ENCODE measurements at places on chromosomes 11 and 22. TPM values are rescaled to one million over a fixed set of nuclear protein-coding genes. Genes with fewer than 3 reads are reported as not detected.

Gene SCGB1D2
- not detected for polyA plus RNA-seq

Gene LAYN
- 3.3 TPM for polyA plus RNA-seq

Gene CECR2
- 0.44 TPM for polyA plus RNA-seq

Gene KIF18A
- 0.75 TPM for polyA plus RNA-seq

- no peak for DNase-seq
Measured at GRCh38 chr11:102239448-102239847, 77.8 kb upstream of the BIRC3 start.

DNA sequence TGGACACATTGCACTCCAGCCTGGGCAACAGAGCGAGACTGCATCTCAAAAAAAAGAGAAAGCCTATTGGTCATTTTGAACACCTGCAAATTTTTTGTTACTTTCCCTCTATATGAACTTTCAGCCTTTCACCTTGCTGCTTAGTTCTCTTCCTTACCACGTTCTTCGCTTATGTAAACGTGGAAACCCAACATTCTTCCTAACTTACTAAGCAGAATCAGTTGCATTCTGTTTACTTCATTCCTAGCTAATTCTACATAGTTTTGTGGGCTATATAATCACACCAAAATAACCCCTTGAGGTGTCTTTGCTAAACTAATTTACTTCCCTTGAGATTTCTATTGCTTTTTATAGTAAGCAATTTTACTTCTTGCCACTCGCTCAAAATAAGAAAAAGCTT, 23.2 kb downstream of the MS4A4A start:
- DNase-seq, result no peak

DNA sequence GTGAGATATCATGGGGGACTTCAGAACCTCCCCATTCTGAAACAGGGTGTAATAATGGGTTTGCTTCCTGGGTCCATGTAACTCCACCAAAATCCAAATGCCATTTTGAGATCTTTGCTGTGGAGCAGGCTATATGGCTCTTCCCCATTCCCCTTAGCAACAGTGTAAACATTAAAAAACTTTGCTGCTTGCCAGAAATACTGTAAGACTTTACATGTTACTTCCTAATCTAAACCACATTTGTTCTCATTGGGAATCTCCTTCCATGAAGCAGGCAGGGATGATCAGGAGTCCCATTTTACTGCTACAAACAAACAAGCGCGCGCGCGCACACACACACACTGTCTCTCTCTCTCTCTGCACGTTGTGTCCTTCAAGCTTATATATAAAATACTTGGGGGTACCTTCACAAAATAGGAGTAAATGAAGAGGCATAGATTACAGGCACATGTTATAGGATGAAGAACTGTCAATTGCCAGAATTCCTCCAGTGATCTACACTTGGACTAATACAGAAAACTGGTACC, 86.5 kb downstream of the ANO3 start:
- no peak for DNase-seq

GRCh38 chr11:45155058-45155551, 8.7 kb downstream of the PRDM11 start:
- DNase-seq, result peak; percentile 19

GRCh38 chr11:34907934-34908593, 8.1 kb downstream of the APIP start:
- DNase-seq, result no peak
